Stimulated activated CD4-positive, alpha-beta T cell treated with anti-CD3 and anti-CD28 coated beads, Interleukin-1b, Interleukin-23, amount 100 ng/mL, for 1 hour (primary cell): ENCODE measurements at places on chromosomes 5 and 9.

- no peak for DNase-seq
These were observed 65.0 kb downstream of the C9orf152 start for GRCh38 chr9:110142868-110143481.

GRCh38 chr9:116842658-116843057 is 155.6 kb downstream of the TRIM32 start:
- no peak for DNase-seq

DNA sequence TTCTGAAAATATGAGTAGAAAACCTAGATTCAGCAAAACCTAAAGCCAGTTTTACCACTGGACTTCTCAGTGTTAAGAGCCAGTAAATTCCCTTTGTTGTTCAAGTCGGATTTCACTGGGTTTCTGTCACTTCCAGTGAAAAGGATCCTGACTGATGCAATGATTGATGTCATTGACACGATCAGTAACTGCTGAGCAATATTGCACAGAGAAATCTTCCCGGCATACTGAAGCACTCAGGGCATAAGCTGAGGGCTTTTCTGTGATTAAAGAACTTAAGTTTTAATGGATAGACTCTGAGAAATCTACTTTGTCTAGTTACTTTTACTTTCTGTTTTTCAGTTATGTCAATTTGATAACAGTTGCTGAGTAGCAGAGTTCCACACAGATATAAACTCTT is 61.9 kb downstream of the DENND1A start:
- DNase-seq: no peak

- DNase-seq: no peak
These were observed 13.1 kb downstream of the FOCAD start for GRCh38 chr9:20697021-20697719.
